Hindlimb muscle (tissue), 1 donor: ENCODE measurements at places on chromosomes 3 and 15. TPM values are rescaled to one million over a fixed set of nuclear protein-coding genes. Genes with fewer than 3 reads are reported as not detected.

GRCh38 chr3:27752926-27753325 lies 30.8 kb upstream of the EOMES start:
- DNase-seq, result no peak

DNA sequence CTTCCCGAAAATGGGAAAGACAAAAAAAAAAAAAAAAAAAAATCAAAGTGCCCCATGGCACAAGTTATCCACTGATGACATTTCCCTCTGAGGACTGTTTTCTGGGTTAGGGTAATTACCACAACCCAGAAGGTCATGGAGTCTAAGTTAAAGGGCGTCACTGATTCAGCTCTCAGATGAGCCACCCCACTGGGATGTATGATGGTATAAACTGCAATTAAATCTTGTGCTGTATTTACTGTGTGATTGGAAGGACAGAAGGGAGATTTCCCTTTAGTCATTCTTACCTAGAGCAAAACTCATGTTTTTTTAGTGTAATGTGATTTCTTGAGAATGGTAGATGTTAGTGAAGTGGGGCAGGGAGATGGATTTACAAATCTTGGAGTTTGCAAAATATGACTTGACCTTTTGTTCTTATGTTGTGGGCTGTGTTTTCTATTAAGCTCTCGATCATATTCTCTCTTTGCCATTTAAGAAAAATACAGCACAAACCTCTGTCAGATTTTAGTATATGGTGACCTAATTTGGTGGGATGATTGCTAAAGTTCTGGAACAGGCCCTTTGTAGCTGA lies 244.2 kb downstream of the PTPRG start:
- DNase-seq, result no peak

DNA sequence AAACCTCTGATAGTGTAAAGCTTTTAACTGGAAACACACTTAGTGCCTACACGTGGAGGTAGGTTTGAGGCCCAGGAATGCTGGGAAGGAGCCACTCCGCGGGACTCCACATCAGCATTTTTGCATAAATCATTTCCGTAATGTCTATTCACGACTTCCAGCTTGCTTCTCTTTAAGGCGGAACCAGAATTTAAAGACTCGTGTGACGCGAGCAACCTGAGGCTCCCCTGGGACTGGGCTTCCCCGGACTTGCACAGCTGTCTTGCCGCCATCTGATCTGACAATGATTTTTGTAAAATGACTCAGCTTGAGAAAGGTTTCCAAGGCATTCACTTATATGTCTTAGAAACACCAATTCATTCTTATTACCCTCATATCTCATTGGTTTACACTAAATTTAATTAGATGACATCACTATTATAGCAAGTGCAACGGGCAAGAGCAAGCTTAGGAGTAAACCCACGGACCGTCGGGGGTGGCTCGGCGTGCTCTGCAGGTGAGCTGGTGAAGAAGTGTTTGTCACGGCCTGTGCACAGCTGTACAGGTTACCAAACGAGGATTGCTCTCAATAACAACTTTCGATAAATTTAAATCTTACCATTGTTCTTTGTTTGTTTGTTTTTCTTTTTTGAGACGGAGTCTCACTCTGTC lies 95.2 kb downstream of the CHSY1 start:
- DNase-seq, result peak; percentile 67

GRCh38 chr3:54826251-54826691 lies 101.6 kb downstream of the LRTM1 start:
- DNase-seq, result peak; percentile 6

GRCh38 chr3:34258271-34258998 lies 460.0 kb downstream of the PDCD6IP start:
- DNase-seq, result no peak

- DNase-seq, result peak; percentile 56
Observed at GRCh38 chr3:68876112-68876713, 56.1 kb downstream of the TAFA4 start.

DNA sequence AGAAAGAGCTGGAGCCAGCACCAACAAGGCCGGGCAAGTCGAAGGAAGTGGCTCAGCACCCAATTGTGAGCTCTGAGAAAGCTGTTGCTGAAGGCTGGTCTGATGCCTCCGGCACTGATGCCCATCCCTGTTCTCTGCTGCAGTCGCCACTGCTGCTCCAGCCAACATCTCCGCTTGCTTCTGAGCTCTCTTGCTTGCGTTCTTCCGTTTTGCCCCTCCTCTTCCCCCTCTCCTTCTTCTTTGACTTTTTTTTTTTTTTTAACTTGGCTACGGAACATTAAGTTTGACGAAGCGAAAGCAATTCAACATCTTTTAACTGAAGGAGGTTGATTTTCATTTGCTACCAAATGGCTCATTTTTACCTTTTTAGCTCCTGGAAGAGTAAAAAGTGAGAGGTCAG lies 442.9 kb downstream of the MCTP2 start:
- no peak for DNase-seq

DNA sequence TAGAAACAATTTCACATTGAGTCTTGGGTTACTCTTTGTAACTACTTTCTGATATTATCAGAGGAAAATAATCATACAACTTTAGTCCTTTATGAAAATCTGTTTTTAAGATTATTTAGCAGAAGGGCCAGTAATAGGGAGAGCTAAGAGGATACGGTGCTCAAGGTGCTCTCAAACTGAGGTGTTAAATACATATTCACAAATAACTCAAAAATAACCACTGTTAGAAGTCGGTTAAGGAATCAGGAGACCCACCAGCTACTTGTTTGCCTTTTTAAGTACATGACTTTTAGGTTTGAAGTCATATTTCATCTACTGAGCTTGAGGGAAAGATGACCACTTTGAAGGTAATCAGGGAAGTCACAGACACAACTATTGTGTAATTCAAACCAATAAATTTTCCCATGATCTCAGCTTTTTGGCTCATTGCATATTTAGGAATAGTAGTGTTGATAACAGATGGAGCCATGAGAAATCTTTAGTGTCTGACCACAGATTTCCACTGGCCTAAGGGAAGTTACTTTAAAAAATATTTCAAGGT lies 1.4 kb upstream of the RSRC1 start:
- no peak for DNase-seq

DNA sequence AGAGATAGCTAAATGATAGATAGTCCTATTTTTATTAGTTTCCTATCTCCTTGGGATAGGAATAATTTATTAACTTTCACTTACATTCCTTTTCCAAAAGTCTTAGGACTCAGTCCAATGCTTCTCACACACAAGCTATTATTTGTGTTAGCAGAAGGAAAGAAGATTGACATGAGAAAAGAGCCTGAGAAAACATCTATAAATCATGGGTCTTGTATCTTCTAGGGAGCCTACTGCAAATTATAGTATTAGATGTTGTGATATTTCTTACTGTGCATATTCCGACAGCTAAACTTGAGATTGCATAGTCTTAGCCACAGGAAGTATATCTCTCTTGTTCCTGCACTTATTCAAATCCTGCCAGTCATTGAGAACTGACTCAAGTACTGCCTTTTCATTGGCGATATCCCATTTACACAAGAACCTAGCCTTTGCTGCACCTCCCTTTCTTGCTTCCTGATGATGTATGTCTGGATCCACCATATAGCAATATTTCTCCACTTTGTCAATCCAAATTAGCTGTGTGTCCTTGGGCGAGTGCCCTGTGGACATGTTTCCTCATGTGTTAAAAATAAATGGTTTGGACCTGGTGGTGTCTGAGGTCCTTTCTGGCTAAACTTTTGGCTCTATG lies 245.1 kb upstream of the LMCD1 start:
- DNase-seq, result no peak

- DNase-seq, result no peak
Observed at GRCh38 chr15:66290518-66290917, 2.9 kb upstream of the DIS3L start.

DNA sequence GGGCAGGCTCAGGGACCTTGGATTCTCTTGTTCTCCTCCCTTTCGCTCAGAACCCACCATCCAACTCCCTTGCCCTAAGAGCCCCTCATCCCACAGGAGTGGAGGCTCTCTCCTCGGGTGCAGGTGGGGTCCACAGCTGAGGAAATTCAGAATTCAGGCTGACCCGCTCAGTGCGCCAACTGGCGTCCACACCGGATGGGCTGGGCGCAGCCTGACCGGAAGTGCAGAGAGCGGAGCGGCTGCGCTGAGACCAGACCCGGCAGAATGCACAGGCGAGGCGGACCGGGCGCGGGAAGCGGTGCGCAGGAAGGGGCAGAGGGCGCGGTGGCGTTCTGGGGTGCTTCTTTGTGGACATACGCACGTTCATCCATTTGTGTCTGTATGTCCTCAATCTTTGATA lies 210.4 kb upstream of the NDN start:
- DNase-seq, result peak; percentile 14

DNA sequence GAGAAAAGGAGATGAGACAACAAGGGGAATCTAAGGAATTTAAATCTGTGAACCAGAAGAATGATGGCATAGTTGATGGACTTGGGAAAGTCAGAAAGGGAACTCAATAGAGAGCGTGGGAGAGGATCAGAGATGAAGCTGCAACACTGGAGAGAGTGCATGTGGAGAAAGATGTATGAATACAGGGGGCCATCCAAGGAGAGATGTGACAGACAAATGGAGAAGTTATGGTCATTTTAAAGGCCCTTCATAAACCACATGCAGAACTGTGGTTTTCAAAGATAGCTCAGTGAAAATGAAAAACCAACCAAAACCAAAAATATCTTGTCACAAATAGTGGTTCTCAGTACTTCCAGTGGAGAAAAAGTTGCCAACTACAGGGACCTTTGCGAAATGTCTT lies 265.2 kb downstream of the SUCLG2 start:
- no peak for DNase-seq

Gene MTHFS
- polyA plus RNA-seq, result 19.3 TPM

Gene NR2E3
- 9.0 TPM for polyA plus RNA-seq

Gene ITGB5
- polyA plus RNA-seq, result 29.7 TPM

Gene PODXL2
- 5.3 TPM for polyA plus RNA-seq
